HEK293T (cell line): ENCODE measurements at places on chromosomes 12 and 14.

DNA sequence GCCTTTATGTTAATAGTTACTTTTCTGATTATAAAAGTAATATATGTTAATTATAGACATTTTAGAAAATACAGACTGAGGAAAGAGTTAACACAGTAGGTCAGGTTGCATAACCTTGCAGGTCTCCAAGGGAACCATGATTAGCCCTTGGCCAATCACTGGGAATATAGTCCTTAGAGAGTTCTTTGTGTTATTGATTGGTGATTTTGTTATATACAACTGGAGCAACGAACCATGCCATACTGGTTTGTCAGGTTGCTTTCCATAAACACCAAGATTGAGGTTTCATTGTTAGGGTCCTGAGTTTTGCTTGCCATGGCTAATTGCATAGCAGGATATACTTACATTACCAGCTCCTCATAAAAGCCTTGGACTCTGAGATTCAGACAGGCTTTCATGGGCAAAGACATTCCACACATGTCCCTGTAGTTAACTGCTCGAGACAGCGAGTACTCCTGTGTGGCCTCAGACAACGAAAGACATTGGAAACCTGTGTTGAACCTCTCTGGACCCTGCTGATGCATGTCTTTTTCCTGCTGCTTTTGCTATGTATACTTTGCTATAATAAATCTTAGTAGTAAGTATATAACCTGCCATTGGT is 33.7 kb downstream of the MAPK1IP1L start:
- no peak for DNase-seq

GRCh38 chr12:100824476-100824875 is 29.9 kb downstream of the ANO4 start:
- DNase-seq: no peak

DNA sequence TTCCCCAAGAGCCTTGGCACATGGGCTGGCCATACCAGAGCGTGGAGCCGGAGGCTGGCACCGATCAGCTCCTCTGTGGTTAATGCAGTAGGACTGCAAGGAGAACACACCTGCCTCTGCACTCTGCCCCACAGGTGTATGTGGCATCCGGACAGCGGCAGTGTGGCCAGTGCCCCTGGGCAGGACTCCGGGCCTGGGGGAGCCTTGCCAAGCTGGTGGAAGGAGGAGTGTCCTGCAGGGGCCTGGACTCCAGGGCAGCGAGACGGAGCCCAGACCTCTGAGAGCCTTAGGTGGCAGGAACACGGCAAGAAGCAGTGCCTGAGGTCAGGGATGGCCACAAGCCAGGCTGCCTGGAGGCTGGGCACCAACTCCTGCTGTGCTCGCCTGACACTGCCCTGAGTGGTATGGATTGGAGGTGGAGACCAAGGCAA is 5.3 kb upstream of the BEGAIN start:
- no peak for DNase-seq

DNA sequence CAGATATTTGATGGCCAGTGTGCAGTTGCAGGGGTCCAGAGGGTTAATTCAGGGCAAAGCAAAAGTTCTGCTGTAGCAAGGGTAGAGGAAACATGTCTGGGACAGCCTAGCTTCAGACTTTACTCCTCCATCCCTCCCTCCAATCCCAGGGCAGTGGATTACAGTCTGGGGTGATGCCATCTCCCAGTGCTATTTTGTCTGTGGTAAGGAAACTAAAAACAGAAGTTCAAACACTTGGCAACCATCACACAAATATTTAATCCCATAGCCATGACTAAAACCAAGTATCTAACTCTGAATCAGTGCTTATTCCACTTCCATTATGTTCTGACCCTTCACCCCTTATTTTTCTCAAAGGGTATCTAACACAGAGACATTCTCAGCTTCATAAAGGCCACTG is 61.8 kb downstream of the PIK3C2G start:
- no peak for DNase-seq

- no peak for DNase-seq
These were observed 121.9 kb downstream of the CAND1 start for GRCh38 chr12:67391034-67391433.

GRCh38 chr12:116346741-116347140 is 69.2 kb upstream of the MED13L start:
- DNase-seq: no peak
